ENCODE measurements at places on chromosomes 16 and 17.
A peak's percentile ranks its signal among the peaks of the same experiment; 100 is the strongest.

DNA sequence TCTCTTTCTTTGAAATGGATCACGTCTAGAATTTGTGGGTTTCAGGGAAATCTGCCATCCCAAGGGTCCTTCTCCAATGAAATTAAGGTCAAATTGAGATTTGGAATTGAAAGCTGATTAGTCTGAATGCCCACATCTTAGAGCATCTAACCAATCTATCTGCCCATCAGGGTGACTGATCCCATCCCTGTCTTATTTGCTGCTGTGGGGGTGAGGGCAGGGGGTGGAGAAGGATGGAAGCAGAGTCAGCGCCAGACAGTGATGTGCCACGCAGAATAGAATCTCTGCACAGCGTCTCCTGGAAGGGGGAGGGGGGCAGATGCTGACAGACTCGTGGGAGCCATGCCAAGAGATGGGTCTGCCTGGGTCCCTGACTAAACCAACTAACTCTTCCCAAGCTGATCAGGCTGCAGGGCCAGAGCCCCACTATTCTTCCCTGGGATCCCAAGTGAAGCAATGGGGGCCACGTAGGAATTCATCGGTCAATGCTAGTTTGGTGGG is 32.1 kb downstream of the CDK5RAP3 start:
- no peak for DNase-seq
- H3K4me3 ChIP-seq, result no peak overlapping the region
- no peaks in the 10 kb centered on the region for H3K36me3 ChIP-seq
- no peaks in the 10 kb centered on the region for H3K4me1 ChIP-seq

DNA sequence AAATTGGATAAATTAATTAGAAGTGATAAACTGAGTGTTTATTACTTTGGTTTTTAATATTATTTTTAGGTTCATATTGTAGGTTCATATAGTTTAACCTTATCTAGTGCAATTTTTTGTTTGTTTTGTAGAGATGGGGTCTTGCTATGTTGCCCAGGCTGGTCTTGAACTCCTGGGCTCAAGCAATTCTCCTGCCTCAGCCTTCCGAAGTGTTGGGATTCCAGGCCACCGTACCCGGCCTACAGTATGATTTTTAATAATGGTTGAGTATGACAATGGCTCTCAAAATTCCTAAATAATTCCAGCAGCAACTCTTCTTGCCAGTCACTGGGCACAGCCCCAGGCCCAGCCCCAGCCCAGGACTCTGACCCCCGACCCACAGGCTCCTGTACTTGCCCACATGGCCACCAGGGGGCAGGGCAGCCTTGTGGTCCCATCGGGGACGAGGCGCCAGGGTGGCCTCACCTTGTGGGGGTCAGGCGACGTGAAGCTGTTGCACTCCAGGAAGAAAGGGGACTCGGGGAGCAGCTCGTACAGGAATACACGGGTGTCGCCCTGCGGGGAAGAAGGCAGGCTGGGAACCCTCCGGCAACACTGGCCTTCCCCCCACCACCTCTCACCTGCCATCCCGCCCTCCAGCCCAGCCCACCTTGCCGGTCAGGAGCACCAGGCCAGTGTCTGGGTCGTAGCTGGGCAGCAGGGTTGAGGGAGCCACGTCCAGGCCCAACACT is 7.9 kb upstream of the PAM16 start:
- peak; percentile 64 for DNase-seq
- H3K27ac ChIP-seq, result no peak overlapping the region
- no peak overlapping the region for H3K4me3 ChIP-seq
- H3K4me1 ChIP-seq, result no peaks in the 10 kb centered on the region

DNA sequence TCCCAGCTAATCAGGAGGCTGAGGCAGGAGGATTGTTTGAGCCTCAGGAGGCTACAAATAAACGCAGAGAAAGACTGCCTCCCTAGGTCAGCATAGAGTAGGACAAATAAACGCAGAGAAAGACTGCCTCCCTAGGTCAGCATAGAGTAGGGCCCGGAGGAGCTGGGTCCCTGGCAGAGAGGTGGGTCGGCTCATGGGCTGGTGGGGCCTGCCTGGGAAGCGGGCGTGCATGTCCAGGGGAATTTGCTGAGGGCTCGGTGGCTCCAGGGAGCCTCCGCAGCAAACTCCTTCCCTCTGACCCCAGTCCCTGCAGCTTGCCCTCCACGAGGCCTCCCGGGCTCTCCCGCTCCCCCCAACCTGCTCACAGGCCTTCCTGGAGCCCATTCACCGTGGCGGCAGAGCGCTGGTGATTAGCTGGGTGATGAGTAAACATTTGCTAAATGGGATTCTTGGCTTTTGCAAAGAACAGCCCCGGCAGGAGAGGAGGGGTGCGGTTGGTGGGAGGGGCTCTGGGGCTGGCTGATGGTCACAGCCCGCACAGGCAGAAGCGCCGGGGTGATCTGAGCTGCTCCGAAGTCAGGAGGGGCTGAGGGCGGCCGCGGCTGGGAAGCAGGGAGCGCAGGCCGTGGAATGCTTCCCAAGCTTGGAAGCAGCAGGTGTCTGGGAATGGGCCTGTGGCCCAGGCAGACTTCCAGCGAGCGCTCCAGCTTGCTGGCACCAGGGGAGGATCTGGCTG is 93.1 kb downstream of the RTN4RL1 start:
- no peaks in the 10 kb centered on the region for H3K4me1 ChIP-seq
- no peak overlapping the region for H3K27ac ChIP-seq
- no peak for DNase-seq
- H3K36me3 ChIP-seq, result peaks cover 9% of the 10 kb centered on the region
- no peaks in the 10 kb centered on the region for H3K27me3 ChIP-seq
- no peak overlapping the region for H3K4me3 ChIP-seq

GRCh38 chr17:81456798-81457197 is 55.8 kb downstream of the ACTG1 start:
- no peak overlapping the region for H3K4me3 ChIP-seq
- no peaks in the 10 kb centered on the region for H3K36me3 ChIP-seq
- no peak overlapping the region for H3K27ac ChIP-seq
- no peak for DNase-seq

DNA sequence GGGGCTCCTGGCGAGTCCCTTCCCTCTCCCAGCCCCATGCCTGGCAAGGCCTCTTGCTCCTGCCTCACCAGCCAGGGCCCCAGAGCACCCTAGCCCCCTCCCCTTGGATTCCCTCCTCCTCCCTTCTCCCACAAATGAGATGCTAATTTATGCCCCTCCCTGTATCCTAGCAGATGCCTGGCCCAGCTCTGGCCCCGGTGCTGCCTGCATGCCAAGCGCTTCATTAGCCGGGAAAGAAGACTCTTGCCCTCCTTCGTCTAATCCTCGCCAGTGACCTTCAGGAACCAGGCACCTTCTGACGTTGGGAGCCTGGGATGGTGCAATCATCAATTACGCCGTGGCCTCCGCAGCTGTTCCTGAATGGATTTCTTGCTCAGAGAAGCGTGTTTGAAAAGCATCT is 127.8 kb downstream of the SDK2 start:
- no peak overlapping the region for H3K27ac ChIP-seq
- DNase-seq, result no peak
- H3K4me3 ChIP-seq, result no peak overlapping the region
- no peaks in the 10 kb centered on the region for H3K4me1 ChIP-seq

DNA sequence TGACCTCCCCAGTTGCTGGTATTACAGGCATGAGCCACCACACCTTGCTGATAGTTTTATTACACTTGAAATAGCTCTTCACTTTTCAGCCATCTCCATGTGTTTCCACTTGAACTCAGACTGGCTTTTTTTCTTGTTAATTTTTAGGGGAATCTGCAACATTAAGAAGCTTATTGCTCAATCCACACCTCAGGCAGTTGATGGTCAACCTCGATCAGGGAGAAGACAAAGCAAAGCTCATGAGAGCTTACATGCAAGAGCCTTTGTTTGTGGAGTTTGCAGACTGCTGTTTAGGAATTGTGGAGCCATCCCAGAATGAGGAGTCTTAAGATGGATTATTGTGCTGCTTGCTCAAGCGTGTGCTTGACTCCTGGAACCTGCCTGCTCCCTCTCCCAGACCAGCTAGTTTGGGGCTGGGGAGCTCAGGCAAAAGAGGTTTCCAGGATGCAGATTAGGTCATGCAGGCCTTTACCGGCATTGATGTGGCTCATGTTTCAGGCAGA is 8.6 kb downstream of the ZNHIT3 start:
- no peaks in the 10 kb centered on the region for H3K4me1 ChIP-seq
- peaks cover 91% of the 10 kb centered on the region for H3K36me3 ChIP-seq
- no peak overlapping the region for H3K4me3 ChIP-seq
- H3K27ac ChIP-seq, result no peak overlapping the region
- no peak for DNase-seq

- DNase-seq, result no peak
- no peak overlapping the region for H3K27ac ChIP-seq
- peaks cover 20% of the 10 kb centered on the region for H3K4me1 ChIP-seq
- no peaks in the 10 kb centered on the region for H3K27me3 ChIP-seq
- H3K36me3 ChIP-seq, result no peaks in the 10 kb centered on the region
Measured at GRCh38 chr17:64319531-64319930, 56.5 kb upstream of the TEX2 start.

DNA sequence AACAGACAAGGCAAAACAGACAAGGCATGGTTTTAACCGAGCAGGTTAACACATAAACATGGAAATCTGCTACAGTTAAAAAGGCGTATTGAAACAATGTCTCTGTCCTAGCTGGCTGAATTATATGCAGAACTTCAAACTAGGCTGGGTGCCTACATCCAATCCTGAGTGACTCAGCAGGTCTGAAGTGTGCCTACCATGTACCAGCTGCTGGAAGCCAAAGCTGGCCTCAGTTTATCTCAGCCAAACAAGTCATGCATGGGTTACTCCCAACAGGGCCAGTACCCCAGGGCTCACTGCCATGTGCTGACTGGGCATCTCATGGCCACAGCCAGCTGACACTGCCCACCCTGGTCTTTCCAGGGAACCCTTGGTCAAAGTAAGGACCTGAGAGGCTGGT is 4.0 kb downstream of the C1QBP start:
- H3K4me3 ChIP-seq, result no peak overlapping the region
- H3K36me3 ChIP-seq, result no peaks in the 10 kb centered on the region
- no peaks in the 10 kb centered on the region for H3K27me3 ChIP-seq
- DNase-seq, result no peak
- H3K4me1 ChIP-seq, result no peaks in the 10 kb centered on the region

DNA sequence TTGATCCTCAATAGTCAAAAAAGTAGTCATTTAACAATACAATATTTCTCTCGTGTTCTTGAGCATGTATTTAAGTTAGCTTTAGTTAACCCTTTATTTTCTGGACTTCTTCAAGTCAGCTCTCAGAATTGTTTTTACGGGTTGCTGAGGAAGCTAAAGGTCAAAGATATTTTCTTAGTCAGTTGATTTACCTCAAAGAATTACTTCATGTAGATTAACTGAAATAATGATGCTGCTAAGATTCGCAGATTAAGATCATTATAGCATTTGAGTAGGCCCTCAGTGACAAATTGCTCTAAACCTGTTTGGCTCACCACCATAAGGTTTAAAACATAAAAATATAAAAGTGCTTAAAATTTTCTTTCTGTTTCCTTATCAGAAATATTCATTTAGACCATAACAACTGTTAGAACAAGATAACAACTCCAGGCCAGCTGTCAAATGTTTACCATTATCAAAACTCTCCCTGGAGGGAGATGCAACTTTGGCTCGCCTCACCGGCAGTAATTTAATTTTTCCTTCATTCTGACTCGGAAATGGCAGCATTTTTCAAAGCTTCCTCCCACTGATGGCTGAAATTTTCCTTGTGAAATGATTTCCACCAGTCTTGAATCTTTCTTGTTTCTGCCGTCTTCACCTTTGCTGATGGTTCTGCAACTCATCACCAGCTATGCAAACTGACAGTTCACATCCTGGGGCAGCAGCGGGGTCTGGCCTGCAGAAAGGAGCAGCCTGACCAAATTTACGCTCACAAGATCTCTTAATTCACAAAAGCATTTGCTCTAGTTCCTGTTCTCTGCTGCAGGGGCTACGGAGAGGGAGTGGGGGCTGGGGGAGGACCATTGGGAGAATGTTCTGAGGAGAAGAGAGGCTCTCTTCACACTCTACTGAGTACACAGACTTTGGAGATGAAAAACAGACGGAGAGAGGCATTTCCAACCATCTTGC is 254.8 kb upstream of the TBX2 start:
- no peak overlapping the region for H3K4me3 ChIP-seq
- no peak for DNase-seq
- no peaks in the 10 kb centered on the region for H3K36me3 ChIP-seq
- H3K4me1 ChIP-seq, result peaks cover 16% of the 10 kb centered on the region
- peak overlapping the region; percentile 38 for H3K27ac ChIP-seq

GRCh38 chr16:78504401-78504851 is 405.0 kb downstream of the WWOX start:
- H3K36me3 ChIP-seq, result no peaks in the 10 kb centered on the region
- DNase-seq, result no peak
- H3K27ac ChIP-seq, result peak overlapping the region; percentile 80

DNA sequence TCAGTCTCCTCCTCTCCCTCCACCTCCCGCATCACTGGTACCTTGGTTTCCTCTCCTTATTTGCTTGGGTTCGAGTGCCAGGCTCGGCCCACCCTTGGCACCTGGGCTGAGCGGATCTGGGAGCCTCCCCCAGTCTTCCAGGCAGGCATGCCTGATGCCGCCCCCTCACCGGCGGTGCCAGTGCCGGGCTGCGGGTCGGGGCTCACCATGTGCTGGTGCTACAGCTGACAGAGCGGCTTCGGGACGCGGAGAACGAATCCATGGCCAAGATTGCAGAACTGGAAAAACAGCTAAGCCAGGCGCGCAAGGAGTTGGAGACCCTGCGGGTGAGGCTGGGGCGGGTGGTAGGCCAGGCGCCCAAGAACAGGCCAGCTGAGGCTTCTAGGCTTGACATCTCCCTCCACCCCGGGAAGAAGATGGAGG is 19.2 kb downstream of the FMNL1 start:
- H3K4me3 ChIP-seq, result no peak overlapping the region
- peaks cover 10% of the 10 kb centered on the region for H3K4me1 ChIP-seq
- peaks cover 29% of the 10 kb centered on the region for H3K27me3 ChIP-seq
- peaks cover 6% of the 10 kb centered on the region for H3K36me3 ChIP-seq

- DNase-seq, result no peak
- no peaks in the 10 kb centered on the region for H3K27me3 ChIP-seq
- H3K4me1 ChIP-seq, result no peaks in the 10 kb centered on the region
- no peak overlapping the region for H3K27ac ChIP-seq
- no peaks in the 10 kb centered on the region for H3K36me3 ChIP-seq
Measured at GRCh38 chr17:26809033-26809432, 484.9 kb upstream of the WSB1 start.

DNA sequence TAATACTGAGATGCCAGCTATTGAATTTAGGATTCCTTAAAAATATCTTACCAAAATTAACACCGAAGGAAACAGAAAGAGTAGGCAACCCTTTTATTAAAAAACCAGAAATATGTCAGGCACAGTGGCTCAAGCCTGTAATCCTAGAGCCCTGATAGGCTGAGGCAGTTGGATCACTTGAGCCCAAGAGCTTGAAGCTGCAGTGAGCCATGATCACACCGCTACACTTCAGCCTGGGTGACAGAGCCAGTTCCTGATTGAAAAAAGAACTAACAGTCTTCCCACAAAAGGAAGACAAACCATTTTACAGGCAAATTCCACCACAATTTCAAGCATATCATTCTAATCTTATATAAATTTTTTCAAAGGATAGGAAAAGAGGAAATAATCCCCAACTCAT is 15.6 kb downstream of the SLFN12 start:
- H3K36me3 ChIP-seq, result peaks cover 85% of the 10 kb centered on the region
- H3K27me3 ChIP-seq, result no peaks in the 10 kb centered on the region
- H3K27ac ChIP-seq, result no peak overlapping the region
- H3K4me3 ChIP-seq, result no peak overlapping the region
- DNase-seq, result no peak
